RWPE1 (cell line): ENCODE measurements at places on chromosomes 2 and 18.

- peak; percentile 7 for DNase-seq
Measured at GRCh38 chr2:84830095-84830494, 50.8 kb downstream of the TRABD2A start.

- DNase-seq: no peak
Measured at GRCh38 chr18:21458310-21458709, 142.2 kb downstream of the ESCO1 start.

DNA sequence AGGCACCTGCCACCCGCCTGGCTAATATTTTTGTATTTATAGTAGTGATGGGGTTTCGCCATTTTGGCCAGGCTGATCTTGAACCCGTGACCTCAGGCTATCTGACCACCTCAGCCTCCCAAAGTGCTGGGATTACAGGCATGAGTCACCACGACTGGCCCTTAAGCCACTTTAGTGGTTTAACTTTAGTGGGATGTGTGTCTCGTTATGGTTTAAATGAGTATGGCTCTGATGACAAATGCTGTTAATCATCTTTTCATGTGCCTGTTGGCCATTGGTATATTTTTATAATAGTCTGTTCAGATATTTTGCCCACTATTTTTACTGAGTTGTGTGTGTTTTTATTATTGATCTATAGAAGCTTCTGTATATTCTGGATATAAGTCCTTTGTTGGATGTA, 205.9 kb downstream of the MYO1B start:
- no peak for DNase-seq

DNA sequence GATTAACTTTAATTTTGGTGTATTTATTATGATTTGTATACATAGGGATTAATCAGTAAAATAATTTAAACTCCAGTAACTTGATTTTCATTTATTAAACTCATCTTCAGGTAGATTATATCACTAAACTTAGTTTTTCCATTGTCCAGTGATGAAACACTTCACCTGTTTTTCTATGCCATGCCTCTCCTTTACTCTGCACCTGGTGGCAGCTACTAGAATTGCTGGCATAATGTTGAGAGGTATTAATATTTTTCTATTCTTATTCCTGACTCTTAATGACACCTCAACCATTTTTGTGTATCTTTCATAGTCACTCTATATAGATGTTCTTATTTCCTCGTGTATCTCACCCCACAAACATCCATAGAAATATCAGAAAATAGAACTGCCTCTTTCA, 940.3 kb upstream of the CRIM1 start:
- DNase-seq: no peak

- no peak for DNase-seq
Measured at GRCh38 chr18:53948991-53949390, 275.5 kb downstream of the MBD2 start.

GRCh38 chr2:96921561-96922319, 51.9 kb upstream of the SEMA4C start:
- DNase-seq: no peak

DNA sequence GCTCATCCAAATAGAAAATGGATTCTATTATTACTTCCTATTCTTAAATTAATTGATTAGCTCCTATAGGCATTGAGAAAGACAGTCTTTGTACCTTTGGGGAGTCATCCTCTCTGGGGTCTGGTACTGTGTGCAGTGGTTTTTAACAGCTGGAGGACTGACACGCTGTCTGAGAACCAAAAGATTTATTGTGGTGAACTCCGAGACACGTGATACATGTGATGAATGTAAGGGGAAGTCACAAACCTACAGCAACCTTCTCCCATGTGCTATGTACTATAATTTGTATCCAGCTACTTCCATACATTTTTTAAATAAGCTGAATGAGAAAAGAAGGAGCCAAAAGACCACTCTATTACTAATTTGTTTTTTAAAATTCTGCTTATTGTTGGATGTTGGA, 133.7 kb downstream of the GALNT3 start:
- no peak for DNase-seq

GRCh38 chr2:200777275-200777674, 34.4 kb upstream of the BZW1 start:
- DNase-seq: no peak

DNA sequence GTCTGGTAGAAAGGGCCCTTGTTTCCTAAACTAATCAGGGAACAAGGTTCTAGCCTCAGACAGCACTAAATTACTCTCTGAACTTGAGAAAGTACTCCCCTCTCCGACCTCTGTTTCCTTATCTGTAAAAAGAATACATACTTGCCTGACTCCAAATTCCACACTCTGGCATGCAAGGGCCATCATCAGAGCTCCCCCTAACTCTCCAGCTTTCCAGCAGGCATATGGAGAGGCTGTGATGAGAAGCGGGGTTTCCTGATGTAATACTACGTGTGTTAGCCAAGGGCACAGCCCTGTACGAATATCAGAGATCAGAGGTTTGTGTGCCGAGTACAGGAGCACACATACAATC, 1.8 kb upstream of the EVA1A start:
- DNase-seq: no peak

GRCh38 chr2:69830045-69830905, 815 bp downstream of the GMCL1 start:
- peak; percentile 28 for DNase-seq

- DNase-seq: peak; percentile 62
Measured at GRCh38 chr18:55100817-55101457, 141.7 kb upstream of the CCDC68 start.

DNA sequence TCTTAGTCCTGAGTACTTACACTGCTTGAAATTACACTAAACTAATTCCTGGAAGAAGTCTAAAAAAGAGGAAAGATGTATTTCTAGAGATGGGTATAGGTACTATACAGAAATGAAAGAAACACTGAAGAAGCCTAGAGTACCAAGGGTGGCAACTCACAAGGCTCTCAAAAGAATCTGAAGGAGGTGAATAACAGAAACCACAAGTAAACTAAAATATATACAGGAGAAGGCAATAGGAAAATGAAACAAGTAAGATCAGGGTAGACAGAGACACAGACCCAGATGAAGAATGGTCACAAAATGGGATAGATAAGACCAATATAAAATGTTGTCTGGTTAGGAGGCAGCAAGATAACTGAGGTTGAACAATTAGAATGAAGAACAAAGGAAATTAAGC, 59.9 kb downstream of the USP37 start:
- no peak for DNase-seq

DNA sequence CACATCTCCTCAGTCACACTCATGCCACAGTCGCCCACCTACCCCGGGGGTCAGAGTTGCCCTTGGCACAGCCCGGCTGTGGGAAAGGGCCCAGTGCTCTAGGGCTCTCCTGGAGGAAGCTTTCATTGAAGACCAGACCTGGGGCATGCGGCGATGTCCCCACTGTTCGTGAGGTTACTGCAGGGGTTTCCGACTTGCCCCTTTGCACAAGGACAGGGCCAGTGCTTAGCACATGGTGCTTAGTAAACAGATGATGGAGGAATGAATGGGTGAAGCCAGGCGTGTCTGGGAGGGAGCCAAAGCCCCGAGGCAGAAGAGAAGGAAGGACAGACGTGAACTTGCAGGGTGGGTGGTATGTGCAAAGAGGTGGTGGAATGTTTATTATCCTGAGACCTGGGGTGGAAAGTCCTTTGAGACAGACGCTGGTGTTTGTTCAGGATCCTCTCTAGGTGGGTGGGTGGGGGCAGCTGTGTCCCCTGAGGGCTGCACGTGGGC, 205.9 kb upstream of the ARL4C start:
- DNase-seq: no peak

DNA sequence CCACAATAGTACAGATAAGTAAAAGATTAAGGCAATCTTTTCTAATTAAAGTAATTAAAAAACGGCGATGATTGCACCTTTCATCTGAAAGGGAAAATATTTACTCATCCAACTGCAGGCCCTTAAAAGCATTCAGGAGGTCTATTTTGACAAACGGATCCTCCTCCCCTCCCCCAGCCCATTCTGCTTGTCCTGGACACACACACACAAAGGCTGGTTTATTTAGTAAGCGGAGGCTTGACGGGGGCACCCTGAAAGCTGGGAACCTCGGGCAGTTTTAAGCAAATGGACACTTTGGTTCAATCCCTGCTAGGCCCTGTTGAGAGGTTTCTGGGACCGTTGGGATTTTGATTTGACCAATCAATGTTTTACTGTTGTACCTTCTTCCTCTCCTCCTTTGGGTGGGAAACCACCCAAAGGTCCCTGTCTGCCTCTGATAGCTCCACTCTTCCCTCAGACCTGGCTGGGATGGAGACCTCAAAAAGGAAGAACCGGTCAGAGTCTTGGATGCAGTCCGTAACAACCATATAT, 135.8 kb upstream of the HAAO start:
- no peak for DNase-seq

- peak; percentile 64 for DNase-seq
Measured at GRCh38 chr2:156331572-156332283, 793 bp downstream of the NR4A2 start.

DNA sequence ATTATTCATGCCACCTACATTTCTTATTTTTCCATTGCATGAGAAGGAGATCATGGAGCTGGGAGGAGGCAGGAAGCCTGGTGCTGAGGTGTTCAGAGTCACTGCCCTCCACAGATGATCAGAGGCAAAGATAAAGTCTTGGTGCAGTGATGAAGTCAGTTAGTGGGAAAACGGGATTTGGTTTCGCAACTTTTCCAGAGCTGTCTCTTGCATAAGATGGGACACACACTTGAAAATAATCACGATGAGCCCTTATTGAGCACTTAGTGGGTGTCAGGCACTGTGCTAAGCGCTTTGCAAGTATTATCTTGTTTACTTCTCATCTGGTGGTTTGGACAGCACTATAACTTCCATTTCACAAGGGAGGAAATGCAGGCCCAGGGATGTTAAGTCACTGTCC, 222.1 kb upstream of the SMAD2 start:
- DNase-seq: no peak

GRCh38 chr18:45782662-45783061, 42.8 kb upstream of the SIGLEC15 start:
- no peak for DNase-seq

- DNase-seq: no peak
Measured at GRCh38 chr2:28752631-28753376, 1.2 kb downstream of the PPP1CB start.

DNA sequence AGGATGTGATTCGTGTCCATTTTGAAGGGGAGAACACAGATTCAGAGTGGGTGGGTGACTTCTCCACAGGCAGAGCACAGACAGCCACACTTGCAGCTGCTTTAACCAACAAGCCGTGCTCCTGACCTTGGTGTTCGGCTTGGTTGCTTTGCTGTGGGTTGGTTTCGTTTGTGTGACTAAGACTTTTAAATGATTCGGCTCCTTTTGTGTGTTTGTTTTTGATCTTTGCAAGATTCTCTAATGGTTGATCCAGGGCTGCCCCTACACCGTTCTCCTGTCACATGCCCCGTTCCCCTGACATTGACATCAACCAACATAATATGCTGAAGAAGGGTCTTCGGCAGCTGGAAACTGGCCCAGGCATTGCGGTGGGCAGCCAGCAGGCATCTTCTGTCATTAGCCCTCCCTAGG, 95.9 kb upstream of the MBOAT2 start:
- no peak for DNase-seq

DNA sequence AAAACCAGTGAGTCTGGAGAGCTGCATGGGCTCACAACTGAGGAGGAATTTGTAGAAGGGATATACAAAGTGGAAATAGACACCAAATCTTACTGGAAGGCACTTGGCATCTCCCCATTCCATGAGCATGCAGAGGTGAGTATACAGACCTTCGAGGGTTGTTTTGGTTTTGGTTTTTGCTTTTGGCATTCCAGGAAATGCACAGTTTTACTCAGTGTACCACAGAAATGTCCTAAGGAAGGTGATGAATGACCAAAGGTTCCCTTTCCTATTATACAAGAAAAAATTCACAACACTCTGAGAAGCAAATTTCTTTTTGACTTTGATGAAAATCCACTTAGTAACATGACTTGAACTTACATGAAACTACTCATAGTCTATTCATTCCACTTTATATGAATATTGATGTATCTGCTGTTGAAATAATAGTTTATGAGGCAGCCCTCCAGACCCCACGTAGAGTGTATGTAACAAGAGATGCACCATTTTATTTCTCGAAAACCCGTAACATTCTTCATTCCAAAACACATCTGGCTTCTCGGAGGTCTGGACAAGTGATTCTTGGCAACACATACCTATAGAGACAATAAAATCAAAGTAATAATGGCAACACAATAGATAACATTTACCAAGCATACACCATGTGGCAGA, 3.6 kb downstream of the TTR start:
- no peak for DNase-seq

- no peak for DNase-seq
Measured at GRCh38 chr18:79910563-79911343, 40.7 kb downstream of the SLC66A2 start.

DNA sequence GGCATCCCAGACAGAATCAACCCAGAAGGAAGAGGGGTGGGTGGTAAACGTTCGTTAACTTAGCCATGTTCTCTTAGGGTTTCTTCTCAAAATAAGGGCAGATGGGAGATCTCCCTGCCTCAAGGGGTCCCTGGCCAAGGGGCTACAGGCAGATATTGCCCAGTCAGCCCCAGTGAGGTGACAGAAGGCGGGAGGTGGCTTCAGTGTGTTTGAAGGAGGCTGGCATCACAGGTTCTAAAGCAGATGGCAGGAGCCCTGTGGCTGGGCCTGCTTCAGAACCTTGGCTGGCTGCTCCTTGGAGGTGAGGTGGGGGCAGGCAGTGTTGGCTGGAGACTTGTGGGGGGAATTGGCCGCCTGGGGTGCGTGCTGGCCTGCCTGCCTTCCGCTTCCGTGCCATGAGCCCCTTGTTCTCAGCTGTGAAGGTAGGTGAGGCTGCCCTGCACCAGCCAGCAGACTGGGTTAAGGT, 23.5 kb downstream of the HPCAL1 start:
- no peak for DNase-seq

DNA sequence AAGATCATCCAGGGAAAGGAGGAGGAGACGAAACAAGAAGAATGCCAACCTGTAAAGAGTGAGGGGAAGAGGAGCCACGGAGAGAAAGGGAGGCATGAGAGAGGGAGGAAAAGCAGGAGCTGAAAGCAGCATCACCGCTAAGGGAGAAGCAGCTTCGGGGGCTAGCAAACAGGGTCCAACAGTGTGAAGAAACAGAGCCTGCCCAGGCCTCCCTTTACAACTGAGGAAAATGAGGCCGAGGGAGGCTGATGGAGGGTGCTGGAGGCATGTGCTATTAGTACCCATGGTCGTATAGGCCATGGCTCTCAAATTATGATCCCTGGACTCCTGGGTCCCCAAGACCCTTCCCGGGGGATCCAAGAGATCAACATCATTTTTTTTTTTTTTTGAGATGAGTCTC, 50.4 kb upstream of the ASPRV1 start:
- DNase-seq: no peak

GRCh38 chr2:120552800-120553481, 182.7 kb upstream of the GLI2 start:
- peak; percentile 86 for DNase-seq
